ENCODE measurements at places on chromosomes 3 and 15.
A peak's percentile ranks its signal among the peaks of the same experiment; 100 is the strongest.

DNA sequence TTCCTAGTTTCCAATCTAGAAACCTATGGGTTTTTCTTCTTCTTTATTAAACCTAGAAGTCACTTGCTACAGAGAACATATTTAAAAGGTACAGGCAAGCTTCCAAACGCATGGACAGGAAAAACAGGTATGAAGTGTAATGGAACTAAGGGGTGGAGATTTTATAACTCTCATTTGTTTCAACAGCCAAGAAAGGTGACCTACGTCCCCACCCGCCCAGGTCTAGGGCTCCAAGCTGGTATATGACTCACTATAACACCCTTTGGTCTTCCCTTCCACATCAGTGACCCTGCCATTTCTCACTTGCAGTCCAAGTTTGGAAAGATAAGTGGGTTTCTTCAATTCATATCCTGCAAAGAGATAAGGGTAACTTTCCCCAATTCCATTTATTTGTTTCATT is 6.0 kb upstream of the LIPH start:
- DNase-seq: no peak

DNA sequence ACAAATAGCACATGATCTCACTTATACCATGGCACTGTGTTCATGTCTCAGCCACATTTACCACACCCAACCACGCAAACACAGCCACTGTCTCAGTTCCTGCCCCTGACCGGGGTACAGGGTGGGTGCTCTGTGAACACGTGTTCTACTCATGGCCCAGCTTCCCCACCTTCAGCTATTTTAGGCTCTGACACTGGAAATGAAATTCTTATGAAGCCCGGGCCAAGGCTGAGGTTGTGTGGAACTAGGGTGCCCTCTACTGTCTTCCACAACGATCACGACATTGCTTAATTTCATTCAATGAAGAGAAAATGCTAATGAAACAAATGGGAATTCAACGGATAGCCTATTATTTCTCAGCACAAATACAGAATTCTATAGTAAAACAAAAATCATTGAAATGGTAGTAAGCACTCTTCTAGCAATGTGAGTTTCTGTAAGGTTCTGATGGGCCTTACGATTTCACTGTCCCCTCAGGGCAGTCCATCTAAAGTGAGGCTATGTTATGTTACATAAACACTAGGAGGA is 2.1 kb upstream of the GABRA5 start:
- peak; percentile 44 for DNase-seq

DNA sequence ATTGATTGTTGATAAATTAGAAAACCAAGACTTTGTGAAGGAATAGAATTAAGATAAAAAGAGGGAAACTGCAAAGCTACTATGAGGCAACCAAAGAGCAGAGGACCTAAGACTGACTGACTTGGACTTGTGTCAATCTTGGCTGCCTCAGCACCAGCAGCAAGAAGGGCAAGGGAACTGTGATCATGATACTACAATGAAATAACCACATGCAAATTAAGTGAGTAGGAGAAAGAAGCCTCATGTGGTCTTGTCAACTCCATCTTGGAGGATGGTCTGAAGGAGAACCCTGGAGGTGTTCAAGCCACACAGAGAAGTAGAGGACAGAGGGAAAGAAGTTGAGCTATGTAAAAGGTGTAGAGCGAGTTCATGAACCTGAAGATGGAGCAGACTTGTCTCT is 47.3 kb upstream of the THRB start:
- no peak for DNase-seq

- DNase-seq: no peak
Observed at GRCh38 chr3:55489798-55490132, 2.7 kb upstream of the WNT5A start.

GRCh38 chr3:9351709-9352126 is 11.1 kb upstream of the THUMPD3 start:
- no peak for DNase-seq

DNA sequence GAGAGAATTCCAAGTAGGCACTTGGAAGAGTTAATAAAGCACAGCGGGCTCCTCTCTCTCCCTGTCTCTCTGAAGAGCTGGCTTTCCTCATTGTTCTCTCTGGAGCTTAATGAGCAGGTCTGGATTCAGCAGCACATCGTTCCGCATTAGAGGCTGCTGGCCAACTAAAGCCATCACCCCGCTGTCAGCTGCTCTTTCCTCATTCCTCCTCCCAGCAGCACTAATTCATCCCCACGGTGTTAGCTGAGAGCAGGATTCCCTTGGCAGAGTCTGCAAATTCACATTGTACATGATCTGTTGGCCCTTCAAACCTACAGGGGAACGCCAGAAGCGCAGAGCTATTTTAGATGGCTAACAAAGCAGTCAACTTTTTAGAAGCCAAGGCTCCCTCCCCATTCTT is 44.2 kb downstream of the SGO1 start:
- no peak for DNase-seq

DNA sequence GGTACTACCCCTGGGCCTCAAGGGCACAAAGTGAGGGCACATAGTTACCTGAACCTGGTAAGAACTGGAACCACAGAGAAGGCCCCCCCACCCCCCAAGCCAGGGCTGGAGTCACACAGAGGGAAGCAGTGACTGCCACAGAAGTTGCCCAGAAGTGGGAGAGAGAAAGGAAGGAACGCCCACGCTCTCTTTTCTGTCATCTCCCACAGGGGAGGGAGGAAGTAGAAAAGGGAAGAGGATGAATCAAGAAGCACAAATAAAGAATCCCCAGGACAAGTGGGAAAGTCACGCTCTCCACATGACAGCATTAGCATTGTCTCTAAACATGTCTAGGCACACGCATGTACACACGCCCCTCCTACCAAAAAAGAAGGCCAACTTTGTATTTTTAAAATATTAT is 114.7 kb upstream of the FRMD4B start:
- no peak for DNase-seq

GRCh38 chr15:24039683-24040082 is 352.6 kb upstream of the NDN start:
- no peak for DNase-seq

GRCh38 chr15:77840991-77841775 is 208.5 kb upstream of the LINGO1 start:
- DNase-seq: peak; percentile 80

- DNase-seq: peak; percentile 60
Observed at GRCh38 chr15:77838061-77838460, 205.3 kb upstream of the LINGO1 start.

- DNase-seq: no peak
Observed at GRCh38 chr3:156902916-156903315, 76.8 kb downstream of the LEKR1 start.

DNA sequence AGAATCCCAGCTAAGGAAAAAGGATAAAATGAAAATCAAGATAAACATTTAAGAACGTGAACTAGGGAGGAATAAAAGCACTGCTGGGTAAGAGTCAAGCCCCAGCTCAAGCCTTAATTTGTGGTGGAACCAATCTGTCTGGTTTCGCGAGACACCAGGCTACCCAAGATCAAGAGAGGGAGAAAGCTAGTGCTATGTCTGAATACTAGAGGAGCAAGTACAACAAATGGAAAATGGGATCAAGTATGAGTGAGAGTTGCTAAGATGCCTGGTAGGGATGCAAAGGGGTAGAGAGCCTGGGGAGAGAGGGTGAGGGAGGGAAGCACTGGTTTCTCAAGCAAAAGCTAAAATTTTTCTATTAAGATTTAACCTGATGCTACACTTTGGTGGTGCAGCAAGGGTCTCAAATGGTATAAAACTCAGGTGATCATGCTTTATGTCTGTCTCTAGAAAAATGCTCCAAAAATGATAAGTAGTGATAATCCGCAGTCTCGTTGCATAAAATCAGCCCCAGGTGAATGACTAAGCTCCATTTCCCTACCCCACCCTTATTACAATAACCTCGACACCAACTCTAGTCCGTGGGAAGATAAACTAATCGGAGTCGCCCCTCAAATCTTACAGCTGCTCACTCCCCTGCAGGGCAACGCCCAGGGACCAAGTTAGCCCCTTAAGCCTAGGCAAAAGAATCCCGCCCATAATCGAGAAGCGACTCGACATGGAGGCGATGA is 1.7 kb upstream of the SETD5 start:
- DNase-seq: no peak

- no peak for DNase-seq
Observed at GRCh38 chr3:56870436-56870835, 68.7 kb upstream of the ARHGEF3 start.

DNA sequence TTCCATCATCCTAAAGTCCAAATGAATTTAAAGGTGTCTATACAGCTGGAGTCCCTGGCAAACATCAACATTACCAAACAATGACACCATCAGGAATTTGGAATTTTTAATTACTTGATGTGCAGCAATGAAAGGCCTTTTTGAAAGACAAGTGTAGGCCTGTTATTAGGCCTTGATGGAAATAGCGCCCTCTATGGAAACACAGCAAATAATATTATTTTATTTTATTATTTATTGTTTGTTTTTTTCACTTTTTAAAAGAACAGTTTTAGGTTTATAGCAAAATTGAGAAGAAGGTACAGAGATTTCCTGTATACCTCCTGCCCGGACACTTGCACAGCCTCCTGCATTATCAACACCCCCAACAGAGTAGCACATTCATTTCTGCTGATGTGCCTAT is 18.1 kb upstream of the OR5AC2 start:
- no peak for DNase-seq

DNA sequence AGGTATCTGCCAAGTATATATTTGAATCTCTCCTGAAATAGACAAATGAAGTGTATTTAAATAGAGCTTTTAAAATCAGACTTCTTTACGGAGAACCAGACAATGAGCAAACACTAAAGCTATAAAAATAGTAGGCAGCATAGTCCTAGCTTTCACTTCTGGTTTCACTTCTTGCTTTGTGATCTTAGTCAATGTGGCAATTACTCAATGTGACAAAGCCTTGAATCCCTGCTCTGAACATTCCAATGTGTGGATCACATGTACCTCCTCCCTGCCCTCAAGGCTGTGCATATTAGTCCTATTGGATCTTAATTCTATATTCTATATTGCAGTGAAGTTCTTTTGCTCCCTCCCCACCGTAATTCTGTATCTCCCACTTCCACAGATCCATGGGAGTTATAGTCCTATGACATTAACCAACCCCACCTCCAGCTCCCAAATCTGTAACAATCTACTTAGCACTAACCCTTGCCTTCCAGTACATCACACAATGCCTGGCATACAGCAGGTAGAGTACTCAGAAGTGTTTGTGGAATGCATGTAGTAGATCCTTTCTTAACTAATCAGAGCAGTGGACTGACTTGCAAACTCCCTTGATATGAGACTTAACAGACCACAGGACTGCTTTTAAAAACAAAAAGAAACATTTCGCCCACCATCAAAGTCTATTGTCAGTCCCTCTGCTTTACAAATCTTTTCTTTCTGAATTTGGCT is 24.3 kb upstream of the CP start:
- peak; percentile 62 for DNase-seq

All from H4 (cell line).